ENCODE measurements at places on chromosomes 16 and 17. TPM values are rescaled to one million over a fixed set of nuclear protein-coding genes. Genes with fewer than 3 reads are reported as not detected.

The CCL22 gene
- not detected for total RNA-seq

The SLC13A2 gene
- not detected for total RNA-seq

The CASKIN2 gene
- 6.9 TPM for total RNA-seq

The KRTAP4-5 gene
- total RNA-seq: not detected

The MRPL58 gene
- total RNA-seq: 36.5 TPM

The ZNF207 gene
- total RNA-seq: 72.4 TPM

The PPP1R1B gene
- total RNA-seq: 113 TPM

The MGAT5B gene
- 0.15 TPM for total RNA-seq

The PRCD gene
- 5.7 TPM for total RNA-seq

The CA7 gene
- not detected for total RNA-seq
